ENCODE measurements at places on chromosomes 3 and 15. TPM values are rescaled to one million over a fixed set of nuclear protein-coding genes. Genes with fewer than 3 reads are reported as not detected.

The SYNM gene
- 105 TPM for total RNA-seq

The NEK4 gene
- 11.6 TPM for total RNA-seq

The KLHL6 gene
- total RNA-seq, result 2.1 TPM

The GOLGA6L7 gene
- not detected for total RNA-seq

Data from dermis microvascular lymphatic vessel endothelial cell (primary cell).